ENCODE measurements at places on chromosomes 5 and 9.

DNA sequence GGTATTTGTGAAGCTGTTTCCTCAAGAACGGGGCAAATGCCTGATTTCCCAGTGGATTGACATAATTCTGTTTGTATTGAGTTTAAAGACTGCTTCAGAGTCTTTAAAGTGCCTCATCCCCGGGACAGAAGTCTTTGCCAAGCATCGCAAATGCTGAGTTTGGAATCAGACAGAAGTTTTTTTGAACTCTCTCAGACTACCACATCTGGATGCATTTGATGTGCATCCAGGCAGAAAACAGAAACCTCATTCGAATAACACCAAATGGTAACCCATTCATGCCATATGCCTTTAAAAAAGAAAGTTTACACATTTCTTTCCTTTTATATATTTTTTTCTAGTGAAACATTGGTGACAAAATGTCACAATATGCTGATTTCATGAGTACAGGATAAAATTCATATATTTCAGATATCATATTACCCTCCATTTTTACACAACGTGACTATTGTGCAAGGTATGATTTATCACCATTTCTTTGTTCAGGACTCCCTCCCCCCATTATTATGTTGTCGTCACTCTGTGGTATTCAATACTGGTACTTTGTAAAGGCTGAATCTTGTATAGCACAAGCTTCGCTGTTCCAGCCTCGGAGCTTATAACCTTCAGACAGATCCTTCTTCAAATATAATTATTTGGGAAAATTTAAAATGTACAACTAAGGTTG is 91.1 kb downstream of the ZNF608 start:
- H3K36me3 ChIP-seq: no peaks in the 10 kb centered on the region
- H3K27ac ChIP-seq: peak overlapping the region; percentile 54
- DNase-seq: no peak
- peaks cover 10% of the 10 kb centered on the region for H3K4me1 ChIP-seq

- peak; percentile 60 for DNase-seq
- H3K27ac ChIP-seq: no peak overlapping the region
- H3K4me3 ChIP-seq: no peak overlapping the region
- no peaks in the 10 kb centered on the region for H3K36me3 ChIP-seq
- peaks cover 39% of the 10 kb centered on the region for H3K27me3 ChIP-seq
- peaks cover 7% of the 10 kb centered on the region for H3K4me1 ChIP-seq
Observed at GRCh38 chr5:77645158-77645994, 6.9 kb upstream of the OTP start.

GRCh38 chr5:1209896-1210776 is 8.7 kb downstream of the SLC6A19 start:
- H3K4me3 ChIP-seq: no peak overlapping the region
- H3K36me3 ChIP-seq: no peaks in the 10 kb centered on the region
- DNase-seq: no peak
- H3K4me1 ChIP-seq: no peaks in the 10 kb centered on the region
- no peaks in the 10 kb centered on the region for H3K27me3 ChIP-seq
- H3K27ac ChIP-seq: no peak overlapping the region

DNA sequence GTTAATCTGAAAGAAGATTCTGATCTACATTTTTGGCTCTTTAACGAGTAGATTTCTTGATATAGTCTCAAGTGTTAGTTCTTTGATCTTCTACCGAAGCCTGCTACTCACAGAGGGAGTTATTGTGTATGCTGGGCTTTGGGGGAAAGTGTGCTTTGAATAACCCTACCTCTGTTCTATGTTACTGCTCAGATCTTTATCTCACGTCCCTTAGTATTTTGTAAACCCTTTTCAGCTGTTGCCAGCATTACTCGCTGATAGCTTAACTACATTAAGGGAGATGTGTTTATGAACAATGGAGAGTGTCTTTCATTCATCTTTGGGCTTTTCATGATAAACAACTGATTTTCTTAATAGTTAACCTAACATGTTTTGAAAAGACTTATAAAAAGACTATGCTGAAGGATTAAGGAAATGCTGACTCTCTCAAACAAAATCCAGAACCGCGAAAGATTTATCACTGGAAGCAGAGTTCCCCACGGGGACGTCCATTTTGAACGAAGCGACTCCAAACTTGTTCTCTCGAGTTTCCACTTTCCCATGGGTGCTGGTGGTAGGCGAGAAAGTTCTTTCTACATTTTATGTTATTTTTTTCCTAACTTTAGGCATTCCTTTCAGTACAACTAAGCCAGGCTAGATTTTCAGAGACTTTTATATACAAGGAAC is 27.9 kb upstream of the ALDH1A1 start:
- H3K27me3 ChIP-seq: no peaks in the 10 kb centered on the region
- DNase-seq: no peak
- peaks cover 7% of the 10 kb centered on the region for H3K4me1 ChIP-seq
- no peaks in the 10 kb centered on the region for H3K36me3 ChIP-seq
- no peak overlapping the region for H3K27ac ChIP-seq

DNA sequence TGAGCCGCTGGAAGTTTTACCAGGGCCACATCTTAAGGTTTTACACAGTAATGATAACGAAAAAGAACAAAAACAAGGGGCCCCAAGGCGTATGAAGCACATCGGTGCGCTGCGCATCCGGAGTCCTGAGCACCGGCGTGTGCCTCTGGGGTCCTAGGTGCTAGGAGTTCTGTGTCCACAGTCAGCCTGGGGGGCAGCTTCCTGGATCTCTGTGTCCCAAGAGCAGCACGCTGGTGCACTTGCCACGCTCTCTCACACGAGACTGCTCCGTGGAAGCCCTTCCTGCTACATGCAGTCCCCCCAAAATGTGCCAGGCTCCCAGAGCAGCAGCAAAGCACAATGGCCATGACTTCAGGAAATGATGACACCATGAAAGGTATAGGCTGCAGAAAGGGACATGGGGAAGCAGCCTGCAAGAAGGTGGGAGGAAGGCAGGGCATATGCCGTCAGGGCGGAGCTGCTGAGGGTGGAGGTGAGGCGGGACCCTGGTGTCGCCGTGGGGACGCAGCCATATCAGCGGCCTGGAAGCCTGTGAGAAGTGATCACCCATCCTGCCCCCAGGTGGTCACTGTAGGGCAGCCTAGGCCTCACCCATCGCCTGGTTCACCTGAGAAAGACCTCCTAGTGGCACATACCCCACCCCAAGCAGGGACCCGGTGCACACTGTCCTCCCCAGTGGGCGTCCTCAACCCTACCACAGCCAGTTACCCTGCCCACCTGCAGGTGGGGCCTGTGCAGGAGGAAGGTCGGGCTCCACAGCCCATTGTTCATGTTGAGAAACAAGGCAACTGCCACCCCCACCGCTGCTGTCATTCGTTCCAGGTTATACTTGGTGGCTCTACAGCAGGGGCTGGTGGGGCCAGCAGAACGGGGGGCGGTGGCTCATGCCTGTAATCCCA is 23.6 kb upstream of the SLC6A3 start:
- no peak overlapping the region for H3K4me3 ChIP-seq
- no peak overlapping the region for H3K27ac ChIP-seq
- H3K36me3 ChIP-seq: no peaks in the 10 kb centered on the region
- no peaks in the 10 kb centered on the region for H3K27me3 ChIP-seq
- peaks cover 4% of the 10 kb centered on the region for H3K4me1 ChIP-seq

DNA sequence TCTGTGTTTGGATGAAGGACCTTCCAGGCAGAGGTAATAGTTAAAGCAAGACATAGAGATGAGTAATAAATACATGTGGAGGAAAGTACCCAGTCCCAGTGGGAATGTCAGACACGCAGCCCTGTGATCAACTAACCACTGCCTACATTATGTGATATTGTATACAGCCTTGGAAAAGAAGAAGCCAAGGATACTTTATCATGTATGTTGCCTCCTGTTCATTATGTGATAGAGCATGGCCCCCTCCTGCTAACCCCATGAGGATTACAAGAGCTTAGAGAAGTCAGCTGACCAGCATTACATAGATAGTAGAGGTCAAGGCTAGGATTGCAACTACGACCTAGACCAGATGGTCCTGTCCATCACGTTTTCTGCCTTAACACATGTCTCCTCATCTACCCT is 497.0 kb upstream of the TNC start:
- no peak overlapping the region for H3K4me3 ChIP-seq
- H3K27me3 ChIP-seq: no peaks in the 10 kb centered on the region
- no peaks in the 10 kb centered on the region for H3K36me3 ChIP-seq
- DNase-seq: no peak
- no peaks in the 10 kb centered on the region for H3K4me1 ChIP-seq
